ENCODE measurements at places on chromosomes 2 and 18.

DNA sequence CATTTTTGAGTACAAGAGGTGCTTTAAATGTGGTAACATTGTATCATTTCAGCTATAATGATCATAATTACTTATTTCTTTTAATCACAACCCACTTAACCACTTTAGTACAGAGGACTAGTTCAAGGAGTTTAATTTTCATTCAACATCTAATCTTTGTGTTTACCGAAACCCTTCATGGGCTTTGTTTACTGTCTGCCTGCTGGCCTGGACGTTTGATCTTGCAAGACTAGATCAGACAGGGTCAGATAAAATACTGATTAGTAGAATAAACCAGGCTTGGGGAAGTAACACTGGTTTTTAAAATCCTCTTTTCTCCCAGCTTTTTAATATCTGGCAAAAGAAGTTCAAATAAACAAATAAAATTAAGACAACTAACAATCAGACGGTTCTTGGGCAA, 93.6 kb downstream of the SATB2 start:
- DNase-seq = no peak

- no peak for DNase-seq
These were observed 280.9 kb upstream of the RAB6C start for GRCh38 chr2:129698593-129698992.

GRCh38 chr18:6069539-6069938, 174.2 kb upstream of the TMEM200C start:
- DNase-seq = no peak

DNA sequence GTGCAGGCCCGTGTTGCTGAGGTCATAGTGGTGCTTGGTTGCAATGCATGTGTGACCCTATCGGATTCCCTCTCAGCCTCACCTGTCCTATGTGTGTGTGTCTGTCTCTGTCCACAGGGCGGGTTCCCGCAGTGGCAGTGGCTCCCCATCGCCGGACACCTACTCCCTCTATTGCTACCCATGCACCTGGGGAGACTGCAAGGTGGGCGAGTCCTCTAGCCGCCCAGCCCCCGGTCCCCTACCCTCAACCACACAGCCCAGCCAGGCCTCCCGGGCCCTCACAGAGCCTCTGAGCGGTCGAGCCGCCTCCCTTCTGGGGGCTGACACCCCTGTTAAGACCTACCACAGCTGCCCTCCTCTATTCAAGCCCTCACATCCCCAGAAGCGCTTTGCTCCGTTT, 14.2 kb downstream of the GAREM2 start:
- no peak for DNase-seq

DNA sequence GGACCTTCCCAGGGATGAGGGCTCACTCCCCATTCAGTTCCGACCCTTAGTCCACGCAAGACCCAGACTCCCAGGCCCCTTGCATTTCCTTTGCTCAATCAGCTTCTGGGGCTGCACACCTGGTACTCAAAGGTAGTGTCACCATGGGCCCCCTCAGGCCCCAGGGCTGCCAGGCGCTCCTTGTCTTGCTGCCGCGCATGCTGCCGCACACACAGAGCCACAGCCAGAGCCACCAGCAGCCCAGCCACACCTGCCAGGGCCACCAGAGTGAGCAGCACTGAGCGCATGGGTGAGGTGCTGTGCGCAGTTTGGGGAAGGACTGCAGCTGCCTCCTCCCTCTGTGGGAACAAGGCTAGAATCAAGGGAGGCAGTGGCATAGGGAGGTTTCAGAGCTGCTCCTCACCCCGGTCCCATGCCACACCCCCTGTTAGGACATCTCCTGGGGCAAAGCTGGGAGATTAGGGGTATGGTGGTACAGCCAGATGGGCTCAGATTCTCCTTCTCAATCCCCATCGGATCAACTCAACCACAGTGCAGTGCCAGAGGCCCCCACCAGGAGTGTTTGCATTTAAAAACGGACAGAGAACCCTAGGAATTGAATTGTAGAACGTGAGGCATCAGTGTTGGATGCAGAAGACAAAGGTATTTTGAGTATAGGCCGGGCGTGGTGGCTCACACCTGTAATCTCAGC, 11.3 kb downstream of the PTPRN start:
- no peak for DNase-seq

DNA sequence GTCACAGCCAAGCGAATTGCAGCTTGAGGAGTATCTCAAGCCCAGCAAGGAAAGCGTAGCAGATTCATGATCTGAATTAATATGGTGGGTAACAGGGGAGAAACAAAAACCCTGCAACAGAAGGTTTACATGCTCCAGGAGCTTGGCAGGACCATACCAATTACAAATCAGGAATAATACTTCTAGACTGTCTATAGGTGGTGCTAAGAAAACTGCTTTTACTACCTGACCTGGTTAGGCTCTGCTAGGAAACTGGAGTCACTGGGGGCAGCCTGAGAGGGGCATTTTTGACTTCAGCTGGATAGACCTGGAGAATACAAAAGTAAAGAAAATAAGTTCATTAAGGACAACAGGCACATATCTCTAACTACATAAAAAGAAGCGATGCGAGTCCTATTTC, 24.6 kb upstream of the SPOPL start:
- DNase-seq = no peak
